RCC 7860 (cell line): ENCODE measurements at places on chromosomes 11 and 22.

- no peak for DNase-seq
Measured at GRCh38 chr11:79220171-79220570, 220.7 kb downstream of the TENM4 start.

DNA sequence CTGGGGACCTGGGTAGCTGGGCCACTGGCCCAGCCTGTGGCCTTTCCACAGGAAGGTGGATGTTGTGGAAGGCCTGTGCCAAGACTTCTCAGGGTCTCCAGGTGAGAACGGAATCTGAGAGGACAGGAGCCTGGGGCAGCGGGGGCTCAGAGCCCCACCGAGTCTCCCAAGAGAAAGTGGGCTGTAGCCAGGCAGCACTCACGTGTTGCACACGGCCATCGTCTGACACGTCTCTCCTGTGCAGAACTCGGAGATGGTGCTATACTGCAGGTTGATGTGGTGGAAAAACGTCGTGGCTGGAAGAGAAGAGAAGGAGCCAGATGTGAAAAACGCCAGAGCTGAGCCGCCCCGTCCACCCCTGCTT lies 6.4 kb downstream of the MOB2 start:
- DNase-seq: no peak

- DNase-seq: no peak
Measured at GRCh38 chr11:35151683-35152280, 12.8 kb downstream of the CD44 start.

DNA sequence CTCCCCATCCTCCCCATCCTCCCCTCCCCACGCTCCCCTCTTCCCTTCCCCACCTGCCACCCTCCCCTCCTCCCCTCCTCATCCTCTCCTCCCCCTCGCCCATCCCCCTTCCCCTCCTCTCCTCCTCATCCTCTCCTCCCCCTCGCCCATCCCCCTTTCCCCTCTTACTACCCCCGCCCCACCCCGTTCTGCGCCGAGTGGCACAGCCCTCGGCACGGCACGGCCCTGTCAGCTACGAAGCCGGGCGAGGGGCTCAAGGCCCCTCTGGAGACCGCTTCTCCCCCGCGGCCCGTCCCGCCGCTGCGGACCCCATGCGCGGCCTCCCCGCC lies 449.9 kb downstream of the OPCML start:
- DNase-seq: no peak

- no peak for DNase-seq
Measured at GRCh38 chr11:88531831-88532230, 194.3 kb upstream of the CTSC start.

DNA sequence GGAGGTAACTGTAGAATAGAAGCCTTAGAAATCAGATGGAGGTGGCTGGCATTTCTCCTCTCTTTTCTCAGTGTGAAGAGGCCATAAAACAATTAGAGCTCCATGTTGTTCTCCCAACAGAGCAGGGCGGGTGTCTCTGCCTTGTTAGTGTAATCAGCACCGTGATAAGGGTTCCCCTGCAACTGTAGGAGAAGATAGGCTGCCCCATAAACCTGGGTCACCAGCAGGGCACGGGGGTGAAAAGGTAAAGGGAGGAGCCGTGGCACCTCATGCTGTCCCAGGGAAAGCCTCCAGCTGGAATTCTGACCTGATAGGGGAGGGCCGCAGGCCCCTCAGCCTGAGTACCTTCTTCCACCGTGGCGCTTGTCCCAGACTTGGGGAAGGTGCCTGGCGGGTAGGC lies 68.7 kb downstream of the ISX start:
- no peak for DNase-seq

- DNase-seq: no peak
Measured at GRCh38 chr11:5507933-5508305, 1.8 kb downstream of the UBQLN3 start.

DNA sequence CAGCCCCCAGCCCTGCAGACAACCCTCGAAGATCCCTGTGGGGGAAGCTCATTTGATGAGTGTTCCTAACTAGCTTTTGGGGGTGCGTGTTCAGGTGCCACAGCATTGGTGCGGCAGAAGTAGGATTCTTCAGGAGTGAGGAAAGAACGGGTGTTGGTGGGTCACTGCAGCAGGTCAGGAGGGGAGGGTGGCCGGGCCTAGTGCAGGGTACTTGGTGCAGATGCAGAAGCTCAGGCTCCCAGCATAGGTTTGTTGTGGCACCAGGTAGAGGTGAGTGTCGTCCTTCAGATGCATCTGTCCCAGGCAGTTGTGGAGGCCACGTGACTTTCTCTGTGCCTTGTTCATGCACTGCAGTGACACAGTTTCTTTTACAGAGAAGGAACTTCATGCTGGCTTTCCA lies 15.1 kb upstream of the ADORA2A start:
- no peak for DNase-seq

- DNase-seq: peak; percentile 21
Measured at GRCh38 chr22:30445438-30446145, 20.0 kb downstream of the MTFP1 start.

DNA sequence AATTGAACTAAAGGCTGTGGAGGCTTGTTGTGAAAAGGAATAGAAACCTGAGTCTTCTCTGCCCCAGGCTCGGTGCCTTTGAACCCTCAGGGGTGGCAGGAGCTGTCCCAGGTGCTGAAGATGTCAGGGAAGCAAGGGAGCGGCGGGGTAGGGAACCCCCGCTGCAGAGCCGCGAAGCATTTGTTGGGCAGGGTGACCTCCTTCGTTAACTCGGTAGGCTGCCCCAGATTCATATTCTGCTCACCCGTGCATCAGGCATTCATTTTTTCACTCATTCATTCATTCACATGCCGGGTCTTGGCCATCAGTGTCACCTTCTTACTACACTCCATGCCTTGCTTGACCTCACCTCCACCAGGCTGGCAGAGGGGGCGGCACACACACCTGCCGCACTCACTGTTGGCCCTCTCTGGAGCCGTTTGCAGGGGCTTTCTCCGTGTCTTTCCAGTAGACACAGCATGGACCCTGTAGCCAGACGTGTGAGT lies 618.9 kb downstream of the BRD1 start:
- no peak for DNase-seq

GRCh38 chr11:64373598-64373974 lies 14.6 kb downstream of the RPS6KA4 start:
- DNase-seq: no peak

DNA sequence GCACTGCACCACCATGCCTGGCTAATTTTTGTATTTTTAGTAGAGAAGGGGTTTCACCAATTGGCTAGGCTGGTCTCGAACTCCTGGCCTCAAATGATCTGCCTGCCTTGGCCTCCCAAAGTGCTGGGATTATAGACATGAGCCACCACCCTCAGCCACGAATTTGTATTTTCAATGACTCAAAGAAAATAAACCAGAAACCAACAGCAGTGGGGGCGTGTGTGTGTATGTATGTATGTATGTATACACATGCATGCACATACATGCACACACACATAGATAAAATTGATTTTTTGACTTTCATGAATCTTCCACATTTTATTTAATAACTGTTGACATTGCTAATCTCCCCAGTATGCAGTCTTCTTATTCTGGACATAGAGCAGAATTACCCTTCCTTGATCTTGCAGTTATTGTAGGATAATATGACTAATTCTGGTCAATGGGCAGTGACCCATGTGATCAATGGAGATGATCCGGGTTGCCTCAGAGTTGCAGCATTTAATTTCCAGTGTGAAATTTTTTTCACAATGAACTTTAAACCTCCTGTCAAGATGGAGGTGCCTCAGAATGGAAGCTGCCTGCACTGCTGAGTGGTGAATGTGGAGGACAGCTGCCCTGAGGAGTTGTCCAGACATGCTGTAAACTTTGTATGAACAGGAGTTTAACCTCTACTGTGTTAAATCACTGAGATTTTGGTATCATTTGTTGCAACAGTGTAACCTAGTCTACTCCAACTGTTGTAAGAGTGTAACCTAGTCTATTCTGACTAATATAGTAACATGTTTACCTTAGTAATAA lies 12.8 kb upstream of the PTPN5 start:
- DNase-seq: no peak

DNA sequence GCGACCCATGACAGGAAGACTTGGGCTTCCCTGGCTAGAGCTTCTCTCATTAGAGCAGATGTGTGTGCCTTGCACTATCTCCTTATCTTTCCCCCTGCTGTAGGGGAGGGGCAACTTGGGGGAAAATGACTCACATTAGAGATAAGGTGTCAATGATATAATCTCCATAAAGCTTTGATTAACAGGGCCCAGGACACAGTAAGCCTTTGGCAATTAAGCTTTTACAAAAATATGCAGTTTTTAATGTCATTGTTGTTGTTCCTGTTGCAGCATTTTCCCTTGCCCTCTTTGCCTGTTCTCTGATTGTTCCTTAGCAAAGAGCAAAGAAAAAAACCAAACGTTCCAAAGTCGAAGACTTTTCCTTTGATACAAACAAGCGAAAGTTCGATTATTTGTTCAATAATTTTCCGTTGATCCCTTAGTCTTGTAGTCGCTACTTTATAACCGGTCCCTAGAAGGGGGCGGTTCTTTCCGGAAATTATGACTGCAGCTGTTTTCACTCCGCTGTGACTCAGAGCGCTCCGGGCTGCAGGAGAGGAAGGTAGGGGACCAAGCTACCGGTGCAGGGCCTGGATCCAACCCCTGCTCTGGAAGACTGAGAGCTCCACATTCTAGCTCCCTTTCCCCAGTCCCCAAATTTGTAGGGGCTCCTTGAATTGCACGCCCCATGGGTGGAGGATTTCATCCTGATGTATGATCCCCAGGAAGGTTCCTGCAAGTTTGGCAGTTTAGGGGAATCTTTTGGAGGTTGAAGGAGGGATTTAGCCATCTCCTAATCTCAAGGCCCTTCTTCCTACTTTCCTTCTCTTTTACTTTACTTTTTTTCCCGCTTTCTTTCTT lies at the start of gene VWA5A:
VWA5A (plus strand) TSS at position 509 of the 840 bp plus-strand sequence. CDS start 2,062 bp downstream, outside the sequence.
- DNase-seq: peak; percentile 61

- DNase-seq: peak; percentile 73
Measured at GRCh38 chr22:19568337-19569275, 44.4 kb upstream of the CLDN5 start.

- DNase-seq: no peak
Measured at GRCh38 chr11:103676413-103676812, 360.0 kb upstream of the DDI1 start.

- no peak for DNase-seq
Measured at GRCh38 chr11:14520747-14521151, 563 bp upstream of the PSMA1 start.

- DNase-seq: peak; percentile 49
Measured at GRCh38 chr11:62004473-62004872, 37.0 kb upstream of the FTH1 start.

GRCh38 chr11:72140661-72141060 lies 5.1 kb downstream of the FOLR3 start:
- peak; percentile 75 for DNase-seq

GRCh38 chr11:57709802-57710367 lies 2.1 kb downstream of the MED19 start:
- DNase-seq: no peak

DNA sequence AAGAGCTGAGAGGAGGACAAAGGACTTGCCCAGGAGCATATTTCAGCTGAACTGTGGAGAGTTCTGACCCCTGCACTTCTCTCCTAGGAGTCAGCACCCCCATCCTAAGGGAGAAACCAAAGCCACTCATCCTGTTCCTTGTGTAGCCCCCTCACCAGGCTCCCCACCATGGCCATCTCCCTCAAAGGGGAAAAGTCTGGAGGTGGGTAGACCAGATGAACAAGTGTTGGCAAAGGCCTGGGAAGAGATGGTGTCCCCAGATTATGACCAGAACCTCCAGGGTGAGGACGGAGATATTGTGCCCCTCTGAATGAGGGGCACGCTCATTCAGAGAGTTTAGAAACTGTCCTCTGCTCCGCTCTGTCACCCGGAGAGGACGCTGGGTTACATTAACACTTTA lies 880.0 kb downstream of the BRD1 start:
- DNase-seq: no peak

- DNase-seq: no peak
Measured at GRCh38 chr22:46867106-46867505, 104.7 kb downstream of the TBC1D22A start.

DNA sequence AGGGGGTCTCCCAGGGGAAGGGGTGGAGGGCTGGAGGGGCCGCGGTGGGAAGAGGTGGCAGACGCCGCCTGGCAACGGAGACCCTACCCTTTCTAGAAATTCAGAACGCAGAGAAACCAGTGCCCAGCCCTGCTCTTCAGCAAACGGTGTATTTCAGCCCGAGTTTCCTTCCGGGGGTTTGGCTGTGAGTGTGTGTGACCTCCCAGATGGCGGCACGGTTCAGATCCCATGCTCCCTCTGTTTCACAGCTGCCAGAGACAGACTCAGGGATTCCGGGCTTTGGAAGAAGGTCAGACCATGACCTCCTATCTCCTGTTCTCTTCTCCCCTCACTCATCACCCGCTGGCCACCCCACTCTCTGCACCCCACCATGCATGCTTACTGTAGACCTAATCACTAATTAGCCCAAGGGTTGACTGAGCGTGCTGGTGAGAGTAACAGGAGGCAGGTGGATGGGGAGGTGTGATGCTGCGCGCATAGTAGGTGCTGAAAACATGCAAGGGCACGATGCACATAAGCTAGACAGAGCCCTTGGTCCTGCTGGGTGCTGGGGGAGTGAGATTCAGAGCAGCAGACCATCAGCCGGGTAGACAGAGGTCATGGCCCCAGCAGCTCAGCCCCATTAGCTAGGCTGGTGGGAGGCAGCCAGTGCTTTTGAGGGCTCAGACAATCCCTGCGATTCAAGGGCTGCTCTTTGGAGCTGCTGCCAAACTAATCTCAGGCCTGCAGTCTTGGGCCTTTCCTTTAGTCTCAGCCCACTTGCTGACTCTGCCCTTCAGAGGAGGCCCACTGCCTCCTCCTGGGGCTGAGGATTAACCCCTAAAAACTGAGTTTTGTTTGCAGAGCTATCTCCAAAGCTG lies 256.5 kb upstream of the CADM1 start:
- DNase-seq: no peak

DNA sequence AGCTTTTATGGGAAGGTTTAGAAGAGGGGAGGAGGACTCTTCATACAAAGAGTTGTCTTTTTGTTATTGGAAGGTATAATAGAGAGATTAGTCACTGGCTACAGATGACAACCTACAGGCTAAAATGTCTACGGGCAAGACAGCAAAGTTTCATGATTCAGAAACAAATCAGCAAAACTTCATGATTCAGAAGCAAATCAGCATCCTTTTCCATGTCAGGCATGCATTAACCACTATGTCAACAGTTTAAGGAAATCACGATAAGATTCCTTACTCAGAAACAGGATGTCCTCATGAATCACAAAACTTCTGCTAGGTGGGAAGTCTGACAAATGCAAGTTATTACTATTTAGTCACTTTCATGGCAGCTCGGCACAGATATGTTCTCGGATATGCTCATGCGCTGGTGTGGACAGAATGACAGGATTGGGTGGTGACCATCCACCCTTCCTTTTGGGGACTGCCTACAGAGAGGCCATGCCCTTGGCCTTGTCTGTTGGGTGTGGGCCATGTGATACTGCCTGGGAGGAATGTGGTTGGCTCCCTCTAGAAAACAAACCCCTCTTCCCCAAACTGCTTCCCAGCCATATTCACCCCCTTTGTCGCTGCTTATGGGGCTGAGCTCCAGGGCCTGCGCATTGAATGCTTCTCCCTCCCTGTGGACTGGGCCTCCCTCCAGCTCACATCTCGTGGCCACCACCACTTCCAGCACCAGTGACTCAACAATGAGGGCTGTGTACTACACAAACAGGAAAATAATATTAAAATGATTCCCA lies 10.1 kb downstream of the C11orf91 start:
- DNase-seq: peak; percentile 99

- DNase-seq: no peak
Measured at GRCh38 chr11:91081440-91082043, 858.7 kb upstream of the CHORDC1 start.
